ENCODE measurements at places on chromosomes 3 and 15.

DNA sequence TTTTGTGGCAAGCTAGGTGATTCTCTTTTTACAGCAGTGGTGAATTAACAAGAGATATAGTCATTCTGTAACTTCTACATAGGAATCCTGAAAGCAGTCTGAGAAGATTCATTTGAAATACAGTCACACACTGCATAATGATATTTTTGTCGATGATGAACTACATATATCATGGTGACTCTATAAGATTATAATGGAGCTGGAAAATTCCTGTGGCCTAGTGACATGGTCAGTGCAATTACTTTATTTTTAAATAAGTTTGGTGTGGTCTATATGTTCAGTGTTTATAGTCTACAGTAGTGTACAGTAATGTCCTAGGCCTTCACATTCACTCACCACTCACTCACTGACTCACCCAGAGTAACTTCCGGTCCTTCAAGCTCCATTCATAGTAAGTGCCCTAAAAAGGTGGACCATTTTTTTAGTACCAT is 511.4 kb upstream of the MCTP2 start:
- no peak for DNase-seq

DNA sequence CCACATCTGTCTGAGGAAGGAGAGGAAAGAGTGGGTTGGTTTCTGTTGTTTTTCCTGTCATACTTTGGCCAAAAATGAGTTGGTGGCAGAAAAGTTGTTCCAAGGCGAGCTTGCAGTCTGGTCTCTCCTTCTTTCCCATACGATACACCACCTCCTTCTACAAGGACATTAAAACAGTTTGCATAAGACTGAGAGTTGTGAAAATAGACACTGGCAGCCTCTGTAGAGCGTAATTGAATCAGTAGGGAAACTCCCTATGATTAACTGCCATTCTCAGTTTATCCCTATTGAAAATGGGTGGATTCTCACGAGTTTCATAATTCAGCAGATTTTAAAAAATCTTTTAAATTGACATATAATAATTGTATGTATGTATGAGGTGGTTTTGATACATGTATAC is 3.7 kb upstream of the LSG1 start:
- DNase-seq = no peak

GRCh38 chr3:142267269-142267668 is 41.9 kb upstream of the GK5 start:
- no peak for DNase-seq

- DNase-seq = no peak
Measured at GRCh38 chr15:71275098-71275497, 159.8 kb downstream of the THSD4 start.
